ENCODE measurements at places on chromosomes 12 and 14.

DNA sequence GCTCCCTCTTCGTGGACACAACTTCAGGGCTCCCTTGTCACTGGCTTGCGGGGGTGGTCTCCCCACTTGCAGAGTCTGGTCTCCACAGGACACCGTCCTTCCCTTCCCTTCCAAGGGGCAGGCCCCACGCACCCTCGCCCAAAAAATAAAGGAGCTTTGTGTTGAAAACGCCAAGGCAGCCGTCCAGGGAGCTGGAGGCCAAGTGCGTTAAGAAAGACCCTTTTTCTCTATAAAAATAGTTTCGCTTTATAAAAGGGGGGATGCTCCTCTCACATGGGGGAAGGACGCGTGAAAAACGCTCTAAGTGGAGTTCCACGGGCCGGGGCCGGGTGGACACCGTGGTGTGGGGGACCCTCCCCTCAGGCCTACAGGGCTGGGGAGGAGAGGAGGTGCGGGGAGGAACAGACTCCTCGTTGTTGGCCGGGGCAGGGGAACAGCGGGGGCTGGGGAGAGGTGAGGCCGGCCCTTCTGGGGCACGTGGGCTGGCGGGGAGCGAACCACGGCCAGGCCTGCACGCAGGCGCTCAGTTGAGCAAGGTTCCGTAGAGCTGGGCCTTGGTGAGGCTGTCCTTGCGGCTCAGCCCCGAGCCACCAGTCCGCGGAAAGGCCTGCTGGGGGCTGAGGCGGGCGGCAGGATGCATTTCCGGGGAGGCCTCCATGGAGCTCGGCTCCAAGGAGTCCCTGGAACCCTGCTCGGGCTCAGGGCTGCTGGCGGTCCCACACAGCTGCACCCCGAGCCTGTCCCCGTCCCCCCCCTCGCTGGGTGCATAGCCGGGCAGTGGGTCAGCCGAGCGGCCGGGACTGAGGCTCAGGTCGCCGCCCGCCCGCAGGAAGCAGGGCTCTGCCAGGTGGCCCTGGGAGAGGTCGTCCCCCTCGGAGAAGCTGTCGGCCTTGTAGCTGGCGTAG, 49.5 kb downstream of the BEGAIN start:
- no peak for DNase-seq

GRCh38 chr12:58919231-58920101, 838 bp downstream of the LRIG3 start:
- no peak for DNase-seq

DNA sequence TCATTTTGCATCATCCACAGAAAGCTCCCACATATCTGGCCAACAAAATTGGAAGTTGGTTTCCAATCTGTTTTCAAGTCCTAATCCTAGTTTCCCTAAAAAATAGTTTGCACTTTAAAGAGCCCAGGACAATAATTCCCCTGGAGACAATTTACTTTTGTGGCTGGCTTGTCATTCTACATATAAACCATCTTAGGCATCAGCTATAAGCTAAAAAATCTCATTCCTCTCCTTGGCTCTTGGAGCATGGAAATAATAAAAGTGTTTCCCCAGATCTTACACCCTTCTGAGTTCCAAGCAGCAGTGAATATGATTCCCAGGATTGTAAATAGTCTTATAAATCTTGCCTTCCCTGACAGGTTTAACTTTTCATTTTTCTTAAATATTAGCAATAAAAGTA, 89.1 kb upstream of the NUDT4 start:
- no peak for DNase-seq

GRCh38 chr12:56785141-56785865, 22.2 kb downstream of the HSD17B6 start:
- DNase-seq = no peak

DNA sequence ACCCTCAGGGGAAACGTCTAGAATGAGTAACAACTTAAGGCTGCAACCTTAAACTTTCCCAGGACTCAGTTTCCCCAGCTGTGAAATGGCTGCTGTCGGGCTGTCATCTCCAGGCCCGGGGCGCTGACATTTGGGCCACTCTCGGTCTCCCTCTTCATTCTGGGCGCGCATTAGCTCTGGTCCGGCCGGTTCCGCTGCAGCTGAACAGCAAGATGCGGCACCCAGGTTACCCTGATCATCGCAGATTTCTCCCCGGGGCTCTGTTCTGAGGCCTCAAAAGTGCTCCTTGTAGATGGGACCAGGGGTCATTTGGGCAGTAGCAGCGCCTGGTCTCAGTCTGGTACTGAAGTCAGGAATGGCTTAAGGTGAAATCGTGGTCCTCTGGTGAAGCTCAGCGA, 890 bp upstream of the BCL7A start:
- DNase-seq = no peak

- no peak for DNase-seq
Observed at GRCh38 chr12:18886962-18887361, 149.0 kb downstream of the CAPZA3 start.

- no peak for DNase-seq
Observed at GRCh38 chr12:85509857-85510256, 229.8 kb downstream of the ALX1 start.

GRCh38 chr12:120090206-120090605, 26.3 kb downstream of the RAB35 start:
- DNase-seq = no peak

- DNase-seq = no peak
Observed at GRCh38 chr12:28582672-28583376, 392.6 kb downstream of the CCDC91 start.

DNA sequence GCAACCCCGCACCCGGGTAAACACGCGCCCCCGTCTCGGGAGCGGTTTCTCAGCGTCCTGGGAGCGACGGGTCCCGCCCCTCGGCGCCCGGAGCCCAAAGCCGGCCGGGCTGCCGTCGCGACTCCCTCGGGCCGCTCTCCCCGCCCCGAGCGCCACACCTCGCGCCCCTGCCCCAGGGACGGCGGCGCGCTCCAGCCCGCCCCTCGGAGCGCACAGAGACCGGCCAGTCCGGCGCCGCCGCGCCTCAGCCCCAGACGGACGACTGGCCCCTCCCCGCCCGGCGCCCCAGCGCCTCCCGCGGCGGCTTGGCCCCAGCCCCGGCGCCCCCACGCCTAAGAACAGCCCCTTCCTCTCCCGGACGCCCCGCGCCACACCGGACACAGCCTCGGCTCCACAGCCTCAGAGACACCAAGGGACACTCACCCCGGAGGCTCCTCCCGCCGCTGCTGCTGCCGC, 411 bp downstream of the BTBD7 start:
- no peak for DNase-seq

GRCh38 chr14:23828001-23828400, 125.6 kb upstream of the DHRS4 start:
- no peak for DNase-seq

DNA sequence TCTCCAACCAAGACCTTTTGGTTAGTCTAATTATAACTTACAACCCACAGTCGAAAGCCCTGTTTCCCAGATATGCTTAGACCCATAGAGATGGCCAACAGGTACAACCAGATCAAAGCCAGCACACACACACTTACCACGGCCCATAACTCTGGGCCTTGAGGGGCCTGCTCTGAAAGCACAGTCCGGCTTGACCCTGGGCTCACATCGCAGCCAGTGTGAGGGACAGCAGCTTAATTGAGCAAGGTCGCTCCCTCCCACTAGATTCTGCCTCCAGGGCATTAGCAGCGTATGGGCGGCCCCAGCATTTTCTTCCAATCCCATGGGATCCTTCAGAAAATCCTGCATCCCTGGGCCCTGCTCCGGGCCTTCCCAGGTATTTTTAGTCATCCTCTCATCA, 157.4 kb upstream of the FKBP4 start:
- no peak for DNase-seq

GRCh38 chr12:98721204-98721702, 76.2 kb downstream of the APAF1 start:
- no peak for DNase-seq

- DNase-seq = no peak
Observed at GRCh38 chr12:59843260-59843843, 247.5 kb downstream of the SLC16A7 start.

GRCh38 chr14:49923442-49923841, 30.6 kb downstream of the ARF6 start:
- DNase-seq = no peak
